ENCODE measurements at places on chromosomes 1 and 21. TPM values are rescaled to one million over a fixed set of nuclear protein-coding genes. Genes with fewer than 3 reads are reported as not detected.

DNA sequence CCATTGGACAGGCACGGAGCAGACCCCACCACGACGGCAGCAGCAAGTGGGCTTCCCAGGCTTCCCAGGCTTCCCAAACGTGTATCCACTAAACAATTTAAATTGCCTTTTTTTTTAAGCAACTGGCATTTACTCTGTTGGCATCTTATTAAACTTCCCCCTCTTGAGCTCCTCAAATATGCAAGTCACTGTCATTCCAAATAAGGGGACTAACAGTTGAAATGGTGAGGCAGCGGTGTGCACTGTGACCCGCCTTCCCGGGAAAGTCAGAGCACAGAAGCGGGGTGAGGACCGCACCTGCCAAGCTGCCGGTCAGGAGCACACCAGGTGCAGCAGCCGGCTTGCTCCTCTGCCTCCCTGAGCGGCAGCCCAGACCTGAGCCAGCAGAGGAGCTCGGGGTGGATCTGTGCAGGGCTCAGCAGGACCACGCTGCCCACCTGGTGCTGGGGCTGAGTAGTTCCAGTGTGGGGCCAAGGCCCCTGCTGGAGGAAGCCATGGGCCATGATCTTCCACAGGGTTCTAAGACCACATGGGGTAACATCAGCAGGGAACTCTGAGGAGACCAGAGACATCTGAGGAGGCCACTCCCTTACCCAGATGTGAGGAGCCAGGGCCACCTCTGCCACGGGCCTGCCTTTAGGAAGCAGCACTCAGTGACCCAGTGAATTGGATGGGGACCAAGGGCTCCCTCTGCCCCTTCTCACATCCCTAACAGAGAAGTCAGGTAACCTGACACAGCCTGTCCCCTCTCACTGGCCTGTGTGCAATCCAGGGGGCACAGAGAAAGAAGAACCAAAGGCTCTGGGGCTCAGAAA, 245.4 kb downstream of the NPHP4 start:
- H3K4me3 ChIP-seq: no peak overlapping the region
- no peak overlapping the region for H3K27ac ChIP-seq
- no peaks in the 10 kb centered on the region for H3K36me3 ChIP-seq
- DNase-seq: no peak

DNA sequence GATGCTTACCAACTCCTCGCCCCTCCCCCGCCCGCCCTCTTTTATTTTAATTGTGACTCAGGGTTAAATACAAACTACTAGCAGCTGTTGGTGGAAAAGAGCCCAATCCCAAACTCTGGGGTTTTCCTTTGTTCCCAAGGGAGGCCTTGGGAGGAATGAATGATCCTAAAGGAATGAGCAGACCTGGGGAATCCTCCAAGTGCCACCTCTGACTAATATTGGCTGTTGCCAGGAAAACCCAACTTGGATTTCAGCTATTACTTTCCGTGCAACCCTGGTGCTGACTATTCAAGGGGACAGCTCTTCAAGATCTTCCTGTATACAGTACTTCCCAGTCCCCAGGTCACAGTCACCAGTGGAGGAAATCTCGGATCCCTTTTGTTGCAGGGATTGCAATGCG, 1.3 kb upstream of the S100A10 start:
- no peak overlapping the region for H3K4me3 ChIP-seq
- peak; percentile 50 for DNase-seq
- no peaks in the 10 kb centered on the region for H3K27me3 ChIP-seq
- no peaks in the 10 kb centered on the region for H3K36me3 ChIP-seq
- no peak overlapping the region for H3K27ac ChIP-seq

DNA sequence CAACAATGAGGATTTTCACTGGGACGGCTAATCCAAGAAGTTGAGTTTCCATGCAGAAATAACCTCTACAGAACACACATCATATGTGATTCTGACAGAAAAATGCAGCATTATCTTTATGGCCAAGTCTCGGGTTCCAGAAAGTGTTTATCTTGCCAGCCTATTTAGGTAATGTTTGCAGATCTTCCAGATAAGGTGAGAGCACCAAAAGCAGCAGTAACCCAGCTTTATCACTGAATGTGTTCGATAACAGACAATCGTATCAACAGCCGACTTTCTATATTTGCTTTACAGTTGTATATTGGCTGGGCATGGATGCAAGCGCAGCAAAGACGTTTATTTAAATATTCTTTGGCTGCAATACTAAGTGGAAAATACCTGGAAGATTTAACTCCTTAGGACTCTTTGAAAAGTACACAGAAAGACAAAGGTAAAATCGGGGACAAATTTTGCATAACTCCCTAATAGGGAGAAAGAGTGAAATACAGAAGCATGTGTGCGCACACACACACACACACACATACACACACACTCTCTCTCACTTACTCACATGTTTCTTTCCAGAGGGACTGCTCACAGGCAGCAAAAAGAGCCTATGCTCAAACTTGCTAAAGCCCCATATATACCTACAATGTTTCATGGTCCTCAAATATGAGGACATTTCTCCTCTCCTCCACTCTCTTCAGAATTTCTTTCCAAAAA, 3.0 kb upstream of the CTSK start:
- no peak overlapping the region for H3K4me3 ChIP-seq
- no peaks in the 10 kb centered on the region for H3K27me3 ChIP-seq

The CFHR2 gene
- not detected for total RNA-seq

GRCh38 chr1:119911775-119912174, 15.5 kb upstream of the ADAM30 start:
- H3K4me1 ChIP-seq: no peaks in the 10 kb centered on the region
- no peak overlapping the region for H3K27ac ChIP-seq
- H3K36me3 ChIP-seq: peaks cover 20% of the 10 kb centered on the region
- no peaks in the 10 kb centered on the region for H3K27me3 ChIP-seq
- no peak overlapping the region for H3K4me3 ChIP-seq

The KAZN gene
- total RNA-seq: 30.3 TPM

- no peaks in the 10 kb centered on the region for H3K27me3 ChIP-seq
- no peak overlapping the region for H3K27ac ChIP-seq
- no peak for DNase-seq
- H3K36me3 ChIP-seq: no peaks in the 10 kb centered on the region
- H3K4me1 ChIP-seq: no peaks in the 10 kb centered on the region
- no peak overlapping the region for H3K4me3 ChIP-seq
These were observed 10.1 kb upstream of the XCL2 start for GRCh38 chr1:168553680-168554553.

The MATN1 gene
- total RNA-seq: not detected

DNA sequence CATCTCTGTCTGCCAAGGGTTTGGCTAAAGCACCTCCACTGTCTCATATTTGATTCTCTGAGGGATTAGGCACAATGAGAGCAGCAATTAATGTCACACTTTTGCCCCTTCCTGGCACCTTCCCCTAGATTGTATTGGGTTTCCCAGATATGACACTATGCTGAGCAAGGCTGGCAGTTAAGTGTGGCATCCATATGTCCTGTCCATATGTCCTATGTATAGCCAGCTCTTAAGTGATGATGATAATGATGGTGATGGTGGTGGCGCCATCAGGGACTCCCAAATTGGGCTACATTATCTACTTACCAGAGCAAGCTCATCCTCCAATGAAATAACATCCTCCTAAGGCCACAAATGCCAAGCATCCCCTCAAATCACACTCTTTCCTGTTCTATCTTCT, 13.5 kb upstream of the LORICRIN start:
- no peaks in the 10 kb centered on the region for H3K27me3 ChIP-seq
- no peak overlapping the region for H3K27ac ChIP-seq

- H3K27ac ChIP-seq: no peak overlapping the region
- no peak overlapping the region for H3K4me3 ChIP-seq
- H3K4me1 ChIP-seq: no peaks in the 10 kb centered on the region
These were observed 164.8 kb downstream of the KCNJ6 start for GRCh38 chr21:37751268-37751975.

The PDPN gene
- total RNA-seq: 13.8 TPM

The FOXD3 gene
- total RNA-seq: 1.5 TPM

- H3K27ac ChIP-seq: no peak overlapping the region
- no peaks in the 10 kb centered on the region for H3K4me1 ChIP-seq
- no peak for DNase-seq
- H3K4me3 ChIP-seq: no peak overlapping the region
These were observed 26.7 kb upstream of the GLIS1 start for GRCh38 chr1:53765657-53766056.

DNA sequence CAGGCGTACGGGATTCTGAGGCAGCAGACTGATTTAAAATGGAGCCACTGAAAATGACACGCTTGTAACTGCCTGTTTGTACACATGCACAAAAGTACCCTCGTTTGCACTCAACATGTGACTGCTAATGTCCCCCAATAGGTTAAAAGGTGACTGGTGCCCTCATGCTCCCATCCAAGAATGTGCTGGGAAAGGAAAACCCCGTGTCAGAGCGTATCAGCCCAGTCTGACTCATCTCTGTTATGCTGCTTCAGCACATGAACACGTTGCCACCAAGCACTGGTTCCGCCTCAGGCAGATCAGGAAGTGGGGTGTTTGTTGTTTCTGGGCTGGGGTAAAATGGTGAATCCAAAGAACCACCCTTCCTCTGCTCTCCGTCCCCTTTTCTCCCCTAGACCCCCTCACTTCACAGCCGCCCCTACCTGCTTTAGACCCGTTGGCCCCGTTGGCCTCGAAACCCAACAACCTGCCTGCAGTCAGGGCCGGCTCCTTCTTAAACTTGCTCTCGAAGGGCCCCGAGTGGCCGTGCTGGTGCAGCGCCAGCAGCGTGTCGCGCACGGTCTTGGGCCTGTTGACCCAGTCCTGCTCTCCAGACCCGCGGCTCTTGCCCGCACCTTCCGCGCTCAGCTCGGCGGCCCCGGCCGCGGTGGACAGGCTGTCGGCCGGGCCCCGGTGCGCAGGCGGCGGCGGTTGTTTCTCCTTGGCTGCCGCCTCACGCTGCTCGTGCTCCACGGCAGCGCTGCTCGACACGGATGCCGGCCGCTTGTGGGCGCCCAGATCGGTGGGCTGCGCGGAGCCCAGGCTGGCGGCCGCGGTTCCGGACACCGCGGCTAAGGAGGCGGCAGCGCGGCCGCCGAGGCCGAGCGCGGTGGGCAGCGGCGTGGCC, 1.7 kb downstream of the IRF2BP2 start:
- DNase-seq: peak; percentile 74
- peaks cover 36% of the 10 kb centered on the region for H3K4me1 ChIP-seq
- peak overlapping the region; percentile 87 for H3K4me3 ChIP-seq
- no peaks in the 10 kb centered on the region for H3K27me3 ChIP-seq
- H3K36me3 ChIP-seq: peaks cover 13% of the 10 kb centered on the region
- peak overlapping the region; percentile 87 for H3K27ac ChIP-seq

The PRSS38 gene
- not detected for total RNA-seq

DNA sequence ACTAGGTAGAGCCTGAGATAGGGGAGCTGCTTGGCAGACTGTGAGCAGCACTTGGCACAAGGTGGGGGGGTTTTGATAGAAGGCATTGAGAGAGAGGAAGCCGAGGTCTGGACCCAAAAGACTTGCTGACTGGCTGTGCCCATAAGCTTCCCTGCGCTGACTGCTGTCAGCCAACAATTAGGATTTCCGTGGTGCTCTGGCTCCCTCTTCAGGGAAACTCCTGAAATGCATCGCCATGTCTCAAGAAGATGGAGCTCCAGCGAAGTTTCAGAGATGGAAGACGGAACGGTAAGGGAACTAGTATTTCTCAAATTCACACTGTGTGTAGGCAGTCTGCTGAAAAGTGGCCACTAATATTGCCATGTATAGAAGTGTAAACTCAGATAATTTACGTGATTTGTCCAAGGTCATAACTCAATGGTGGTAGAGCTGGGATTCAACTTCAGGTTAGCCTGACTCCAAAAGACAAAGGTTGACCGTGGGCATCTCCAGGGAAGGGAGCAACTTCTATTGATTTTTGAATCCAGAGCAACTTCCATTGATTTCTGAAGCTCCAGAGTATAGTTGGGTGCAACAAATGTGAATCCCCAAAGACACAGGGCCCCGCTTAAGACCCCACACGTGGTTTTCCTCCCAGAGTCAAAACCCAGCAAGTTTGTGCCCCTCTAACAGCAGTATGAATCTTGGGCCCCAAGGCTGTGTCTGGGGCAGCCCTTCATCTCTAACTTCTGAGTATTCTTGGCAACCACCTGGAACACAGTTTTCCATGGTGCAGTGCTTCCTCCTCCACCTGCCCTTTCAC, 44.5 kb upstream of the CRNN start:
- peak; percentile 43 for DNase-seq
- peaks cover 12% of the 10 kb centered on the region for H3K4me1 ChIP-seq
- H3K27me3 ChIP-seq: no peaks in the 10 kb centered on the region

GRCh38 chr1:35893051-35893879, 10.3 kb downstream of the AGO1 start:
- no peaks in the 10 kb centered on the region for H3K4me1 ChIP-seq
- H3K27me3 ChIP-seq: no peaks in the 10 kb centered on the region
- no peak for DNase-seq

- no peak for DNase-seq
- no peaks in the 10 kb centered on the region for H3K27me3 ChIP-seq
- no peaks in the 10 kb centered on the region for H3K4me1 ChIP-seq
- H3K4me3 ChIP-seq: no peak overlapping the region
- H3K27ac ChIP-seq: no peak overlapping the region
These were observed 107.2 kb downstream of the FAF1 start for GRCh38 chr1:50852889-50853288.

The OSCP1 gene
- total RNA-seq: 16.9 TPM

DNA sequence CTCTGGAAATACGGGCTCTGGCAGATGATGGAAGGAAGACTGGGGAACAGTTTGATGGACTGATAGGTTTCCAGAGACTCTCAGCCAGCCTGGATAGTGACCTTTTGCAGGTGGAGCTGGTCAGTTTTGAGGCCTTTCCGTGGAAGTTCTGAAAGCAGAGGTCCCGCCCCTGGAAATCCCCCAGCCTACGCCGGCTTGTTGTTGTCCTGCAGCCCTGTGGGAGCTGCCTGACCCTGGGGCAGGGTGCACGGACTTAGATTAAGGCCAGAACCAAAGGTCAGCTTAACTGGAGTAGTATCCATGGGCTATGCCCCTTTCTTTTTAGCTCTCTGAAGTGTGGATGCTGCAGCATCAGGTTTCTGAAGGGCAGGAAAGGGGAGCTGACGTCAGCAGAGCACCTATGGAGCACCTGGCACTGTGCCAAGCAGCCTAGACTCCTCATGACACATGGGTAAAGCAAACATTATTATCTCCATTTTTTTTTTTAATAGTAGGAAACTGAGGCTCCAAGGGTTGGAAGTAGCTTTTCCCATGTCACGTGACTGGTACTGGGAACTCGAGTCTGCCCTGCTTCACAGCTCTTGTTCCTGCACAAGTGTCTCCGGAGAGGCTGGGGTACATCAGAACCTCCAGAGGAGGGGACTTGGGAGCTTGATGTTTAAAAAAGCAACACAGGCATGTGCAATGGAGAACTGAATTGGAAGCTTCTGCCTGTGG, 38.5 kb downstream of the IER5 start:
- peaks cover 29% of the 10 kb centered on the region for H3K4me1 ChIP-seq
- DNase-seq: no peak
- H3K27me3 ChIP-seq: no peaks in the 10 kb centered on the region
- no peaks in the 10 kb centered on the region for H3K36me3 ChIP-seq

The LRRC53 gene
- total RNA-seq: not detected

GRCh38 chr1:25729790-25730644, 70.0 kb upstream of the SELENON start:
- no peak overlapping the region for H3K4me3 ChIP-seq
- H3K27ac ChIP-seq: no peak overlapping the region
- no peaks in the 10 kb centered on the region for H3K27me3 ChIP-seq
- no peaks in the 10 kb centered on the region for H3K36me3 ChIP-seq

- no peak for DNase-seq
- no peaks in the 10 kb centered on the region for H3K36me3 ChIP-seq
- H3K4me3 ChIP-seq: no peak overlapping the region
- H3K27me3 ChIP-seq: no peaks in the 10 kb centered on the region
- H3K4me1 ChIP-seq: no peaks in the 10 kb centered on the region
- no peak overlapping the region for H3K27ac ChIP-seq
These were observed 38.0 kb upstream of the ZC3H11B start for GRCh38 chr1:219650880-219651279.

The GBP7 gene
- 0.21 TPM for total RNA-seq
